ENCODE measurements at places on chromosomes 3 and 15. TPM values are rescaled to one million over a fixed set of nuclear protein-coding genes. Genes with fewer than 3 reads are reported as not detected.

DNA sequence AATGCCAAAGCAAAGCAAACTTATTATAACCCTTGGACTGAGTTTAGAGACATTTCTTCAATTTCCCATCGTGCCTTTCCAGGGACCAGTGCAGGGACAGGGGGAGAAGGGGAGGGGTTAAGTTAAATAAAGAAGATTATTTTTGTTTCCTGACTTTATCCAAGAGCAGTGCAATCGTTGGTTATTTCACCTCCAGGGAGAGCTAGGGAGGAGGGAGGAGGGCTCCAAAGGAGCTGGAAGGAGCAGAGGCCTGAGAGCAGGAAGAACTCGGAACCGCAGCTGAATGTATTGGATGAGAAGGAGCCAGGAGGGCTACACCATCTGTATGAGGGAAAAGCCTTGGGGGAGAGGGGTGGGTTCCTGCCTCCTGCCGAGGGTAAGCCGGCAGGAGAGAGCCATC is 20.7 kb downstream of the HAPLN3 start:
- no peaks in the 10 kb centered on the region for H3K4me1 ChIP-seq
- H3K27me3 ChIP-seq: peaks cover 10% of the 10 kb centered on the region
- no peak overlapping the region for H3K4me3 ChIP-seq
- no peak for DNase-seq
- peak overlapping the region; percentile 38 for H3K27ac ChIP-seq

DNA sequence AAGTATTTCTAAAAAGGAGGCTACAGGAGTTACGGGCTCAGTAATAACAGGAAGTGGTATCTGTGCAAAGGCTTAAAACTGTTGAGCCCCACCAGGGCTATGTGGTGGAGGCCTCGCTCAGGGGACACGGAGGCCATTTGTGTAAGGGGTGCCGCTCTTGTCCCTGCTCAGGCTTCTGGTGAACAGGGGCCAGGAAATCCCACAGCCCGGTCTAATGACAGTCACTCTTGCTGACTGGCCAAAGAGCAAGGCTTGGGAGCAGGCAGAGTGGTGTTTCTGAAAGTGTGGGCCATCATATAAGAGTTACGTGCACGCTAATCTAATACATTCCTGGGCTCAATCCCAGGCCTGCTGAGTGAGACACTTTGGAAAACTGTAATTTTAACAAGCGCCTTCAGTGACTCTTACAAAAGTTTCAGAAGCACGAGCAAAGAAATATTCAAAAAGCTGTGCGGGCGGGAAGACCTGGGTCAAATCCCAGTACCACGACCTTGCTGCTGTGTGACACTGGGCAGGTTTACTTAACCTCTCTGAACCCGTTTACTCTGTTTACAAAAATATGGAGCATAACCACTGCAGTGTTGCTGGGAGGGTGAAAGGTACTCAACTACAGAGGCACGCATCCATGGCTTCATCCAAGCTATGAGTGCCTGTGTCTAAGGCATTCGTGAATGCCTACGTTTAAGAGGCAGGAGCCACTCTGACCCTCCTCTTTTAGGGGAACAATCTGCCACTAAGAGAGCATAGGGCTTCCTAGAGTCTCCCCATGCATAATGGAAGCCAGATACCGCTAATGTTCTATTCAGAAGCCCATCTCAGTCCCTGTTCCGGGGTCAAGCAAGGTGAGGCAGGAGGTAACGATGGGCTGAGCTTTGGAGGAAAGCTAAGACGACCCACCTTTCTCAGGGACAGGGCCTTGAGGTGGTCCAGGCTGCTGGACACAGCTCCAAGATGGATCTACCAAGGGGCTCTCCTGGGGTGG is 2.0 kb downstream of the ATP10A start:
- no peak for DNase-seq
- peaks cover 85% of the 10 kb centered on the region for H3K27me3 ChIP-seq
- H3K4me3 ChIP-seq: peak overlapping the region; percentile 47
- no peaks in the 10 kb centered on the region for H3K36me3 ChIP-seq
- H3K27ac ChIP-seq: no peak overlapping the region

DNA sequence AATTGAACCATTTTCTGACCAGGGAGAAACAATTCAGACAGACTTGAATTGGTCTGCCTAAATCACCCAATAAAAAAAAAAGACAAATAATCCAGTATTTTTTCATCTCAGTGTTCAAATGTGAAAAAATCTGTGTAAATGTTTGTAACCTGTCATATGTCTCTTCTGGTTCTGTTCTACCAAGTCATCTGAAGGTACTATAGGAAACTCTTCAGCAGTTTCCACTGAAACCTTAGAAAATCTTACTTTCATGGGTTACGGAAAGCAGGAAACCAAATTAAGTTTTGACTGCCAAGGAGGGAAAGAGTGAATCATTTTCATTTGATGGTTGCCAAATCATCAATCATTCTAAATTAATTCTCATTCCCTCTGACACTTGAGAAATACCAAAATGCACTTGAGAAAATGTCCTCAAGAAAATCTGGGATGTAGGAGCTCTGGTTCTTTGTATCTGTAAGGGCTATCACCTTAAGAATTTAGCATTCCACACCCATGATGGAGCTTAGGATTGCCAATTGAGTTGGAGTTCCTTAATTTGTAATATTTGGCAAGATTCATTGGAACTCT is 278.2 kb upstream of the KCNH8 start:
- no peaks in the 10 kb centered on the region for H3K4me1 ChIP-seq
- DNase-seq: no peak
- no peaks in the 10 kb centered on the region for H3K36me3 ChIP-seq
- H3K4me3 ChIP-seq: no peak overlapping the region
- no peaks in the 10 kb centered on the region for H3K27me3 ChIP-seq
- no peak overlapping the region for H3K27ac ChIP-seq

GRCh38 chr3:169579116-169579710 is 84.3 kb downstream of the MECOM start:
- H3K4me1 ChIP-seq: peaks cover 21% of the 10 kb centered on the region
- no peaks in the 10 kb centered on the region for H3K27me3 ChIP-seq
- peaks cover 2% of the 10 kb centered on the region for H3K36me3 ChIP-seq
- DNase-seq: no peak

- H3K36me3 ChIP-seq: peaks cover under 1% of the 10 kb centered on the region
- no peaks in the 10 kb centered on the region for H3K27me3 ChIP-seq
- no peak for DNase-seq
- no peak within 1 kb of the TSS for H3K4me3 ChIP-seq
Measured at GRCh38 chr3:108296239-108296638, at the start of gene HHLA2. HHLA2 (plus strand) TSS chr3:108296548; CDS start chr3:108351814, 55,266 bp downstream.

Gene CNTN6
- 0.17 TPM for total RNA-seq

DNA sequence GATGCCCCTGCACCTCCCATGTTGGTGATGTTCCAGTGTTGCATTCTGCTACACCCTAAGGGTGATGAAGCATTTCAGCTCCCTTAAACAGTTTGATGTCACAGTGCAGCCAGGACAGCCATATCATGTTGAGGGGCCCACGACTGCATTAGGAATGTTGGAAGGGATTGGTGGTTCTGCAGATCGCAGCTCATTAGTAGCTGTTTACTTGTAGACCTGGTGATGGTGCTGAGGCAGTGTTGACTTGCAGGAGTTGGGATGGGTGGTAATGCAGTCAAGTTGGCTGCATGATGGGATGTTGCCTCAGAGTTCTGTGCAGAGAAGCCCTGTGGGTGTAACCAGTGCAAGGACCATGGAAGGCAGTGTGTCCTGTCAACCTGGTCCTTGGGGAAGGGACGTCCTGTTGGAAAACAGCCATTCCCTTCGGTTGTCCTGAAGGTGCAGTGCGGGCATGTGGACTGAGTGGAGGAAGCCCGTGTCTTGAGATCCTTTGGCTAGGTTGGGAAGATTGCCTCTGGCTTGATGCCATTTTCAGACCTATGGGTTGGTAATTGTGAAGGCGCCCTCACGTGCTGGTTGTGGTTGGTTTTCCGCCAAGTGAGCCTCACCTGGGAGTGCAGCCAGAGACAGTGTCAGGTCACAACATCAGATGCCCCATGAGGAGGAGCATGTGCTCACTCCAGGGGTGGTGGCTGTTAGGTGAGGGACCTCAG is 100.7 kb downstream of the SNRPN start:
- peak overlapping the region; percentile 88 for H3K27ac ChIP-seq
- H3K4me3 ChIP-seq: no peak overlapping the region
- no peaks in the 10 kb centered on the region for H3K4me1 ChIP-seq
- DNase-seq: no peak

GRCh38 chr3:43499256-43499655 is 122.6 kb downstream of the ANO10 start:
- H3K4me3 ChIP-seq: no peak overlapping the region
- no peak overlapping the region for H3K27ac ChIP-seq
- no peaks in the 10 kb centered on the region for H3K4me1 ChIP-seq
- no peaks in the 10 kb centered on the region for H3K27me3 ChIP-seq

Gene LXN
- total RNA-seq: 13.3 TPM

Gene STARD9
- total RNA-seq: 1.8 TPM

DNA sequence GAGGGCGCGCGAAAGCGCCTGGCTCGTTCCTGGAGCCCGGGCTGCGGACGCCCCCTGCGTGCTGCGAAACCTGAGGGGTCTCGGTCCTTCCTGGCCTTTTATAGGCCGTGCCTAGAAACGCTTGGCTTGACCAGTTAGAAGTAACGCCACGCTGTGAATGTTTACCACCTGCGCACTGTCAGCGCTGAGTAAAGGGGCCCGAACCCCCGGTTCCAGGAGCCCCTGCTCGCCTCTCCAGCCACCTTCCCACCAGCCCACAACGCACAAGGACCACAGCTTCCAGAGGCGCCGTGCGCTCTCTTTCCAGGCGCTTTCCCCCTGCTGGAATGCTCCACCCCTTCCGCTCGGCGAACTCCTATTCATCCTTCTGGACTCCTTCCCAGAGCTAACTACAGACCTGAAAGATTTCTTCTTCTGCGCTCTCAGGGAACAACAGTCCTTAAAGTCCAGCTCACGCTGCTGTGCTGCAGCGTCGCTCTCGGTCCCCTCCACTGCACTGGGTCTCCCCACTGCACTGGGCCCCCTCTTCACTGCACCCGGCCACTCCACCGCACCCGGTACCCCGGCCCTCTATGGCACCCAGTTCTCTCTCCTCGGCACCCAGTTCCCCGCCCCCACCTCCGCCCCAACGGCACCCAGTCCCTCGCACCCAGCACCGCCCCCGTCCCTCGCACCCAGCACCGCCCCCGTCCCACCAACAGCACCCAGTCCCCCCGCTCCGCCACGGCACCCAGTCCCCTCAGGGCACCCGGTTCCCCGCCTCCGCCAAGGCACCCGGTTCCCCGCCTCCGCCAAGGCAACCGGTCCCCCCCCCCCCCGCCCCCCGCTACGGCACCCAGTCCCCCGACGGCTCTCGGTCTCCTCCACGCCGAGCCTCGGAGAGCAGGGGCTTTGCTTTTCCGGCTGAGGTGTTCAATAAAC is 69.8 kb downstream of the SQOR start:
- H3K27ac ChIP-seq: peak overlapping the region; percentile 92
- peak; percentile 39 for DNase-seq
- H3K27me3 ChIP-seq: no peaks in the 10 kb centered on the region
- H3K4me3 ChIP-seq: peak overlapping the region; percentile 97

Gene CA12
- 0.58 TPM for total RNA-seq

- DNase-seq: no peak
- no peak overlapping the region for H3K27ac ChIP-seq
- H3K27me3 ChIP-seq: no peaks in the 10 kb centered on the region
Measured at GRCh38 chr3:85495602-85496001, 536.8 kb downstream of the CADM2 start.

- no peaks in the 10 kb centered on the region for H3K36me3 ChIP-seq
- no peak for DNase-seq
- H3K4me3 ChIP-seq: no peak overlapping the region
- H3K27ac ChIP-seq: no peak overlapping the region
- H3K27me3 ChIP-seq: peaks cover 3% of the 10 kb centered on the region
Measured at GRCh38 chr15:99496302-99496629, 69.5 kb upstream of the MEF2A start.

GRCh38 chr3:104878395-104878794 is 488.3 kb upstream of the ALCAM start:
- H3K4me3 ChIP-seq: no peak overlapping the region
- H3K27ac ChIP-seq: no peak overlapping the region
- no peaks in the 10 kb centered on the region for H3K36me3 ChIP-seq
- H3K4me1 ChIP-seq: no peaks in the 10 kb centered on the region
- H3K27me3 ChIP-seq: no peaks in the 10 kb centered on the region

GRCh38 chr15:75693501-75694240 is 19.0 kb downstream of the CSPG4 start:
- peaks cover 8% of the 10 kb centered on the region for H3K4me1 ChIP-seq
- H3K27me3 ChIP-seq: peaks cover 14% of the 10 kb centered on the region
- DNase-seq: no peak
- H3K36me3 ChIP-seq: no peaks in the 10 kb centered on the region
